Body of pancreas (tissue), 4 donors: ENCODE measurements at places on chromosomes 11 and 22.

DNA sequence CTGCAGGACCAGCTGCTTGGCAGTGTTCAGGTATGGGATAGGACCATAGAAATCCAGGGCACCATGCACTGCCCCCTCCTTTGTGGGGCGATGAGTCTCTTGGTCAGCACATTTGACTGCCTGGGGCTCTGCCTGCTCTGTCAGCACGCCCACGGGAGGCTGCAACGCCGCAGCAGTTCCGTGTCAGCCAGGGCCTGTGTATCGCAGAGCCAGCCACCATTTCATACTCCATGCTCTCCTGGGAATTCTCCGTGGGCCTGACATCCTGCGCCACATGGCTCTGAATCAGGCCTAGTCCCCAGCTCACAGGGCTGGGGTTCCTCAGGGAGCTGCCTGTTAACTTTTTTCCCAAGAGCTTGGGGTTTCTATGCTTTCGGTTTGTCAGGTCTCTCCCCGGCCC is 16.9 kb upstream of the RELT start:
- peak; percentile 39 for DNase-seq

DNA sequence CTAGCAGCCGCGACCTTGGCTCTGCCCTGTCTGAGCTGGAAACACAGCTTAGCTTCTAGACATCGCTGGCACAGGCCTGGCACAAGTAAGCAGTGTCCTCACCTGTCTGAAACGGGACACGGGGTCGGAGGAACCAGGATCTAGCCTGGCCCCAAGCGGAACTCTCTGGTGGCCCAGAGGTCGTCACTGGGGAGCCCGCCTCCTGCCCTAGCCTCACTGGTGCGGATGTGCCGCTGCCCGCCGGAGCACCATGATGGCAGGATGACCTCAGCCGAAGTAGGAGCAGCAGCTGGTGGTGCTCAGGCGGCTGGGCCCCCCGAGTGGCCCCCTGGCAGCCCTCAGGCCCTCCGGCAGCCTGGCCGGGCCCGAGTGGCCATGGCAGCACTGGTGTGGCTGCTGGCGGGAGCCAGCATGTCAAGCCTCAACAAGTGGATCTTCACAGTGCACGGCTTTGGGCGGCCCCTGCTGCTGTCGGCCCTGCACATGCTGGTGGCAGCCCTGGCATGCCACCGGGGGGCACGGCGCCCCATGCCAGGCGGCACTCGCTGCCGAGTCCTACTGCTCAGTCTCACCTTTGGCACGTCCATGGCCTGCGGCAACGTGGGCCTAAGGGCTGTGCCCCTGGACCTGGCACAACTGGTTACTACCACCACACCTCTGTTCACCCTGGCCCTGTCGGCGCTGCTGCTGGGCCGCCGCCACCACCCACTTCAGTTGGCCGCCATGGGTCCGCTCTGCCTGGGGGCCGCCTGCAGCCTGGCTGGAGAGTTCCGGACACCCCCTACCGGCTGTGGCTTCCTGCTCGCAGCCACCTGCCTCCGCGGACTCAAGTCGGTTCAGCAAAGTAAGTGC is 871 bp downstream of the SLC35E4 start:
- peak; percentile 38 for DNase-seq

GRCh38 chr22:48644108-48644507 is 1183.6 kb downstream of the BRD1 start:
- no peak for DNase-seq

- peak; percentile 80 for DNase-seq
Observed at GRCh38 chr11:72012897-72013721, 14.4 kb downstream of the IL18BP start.

DNA sequence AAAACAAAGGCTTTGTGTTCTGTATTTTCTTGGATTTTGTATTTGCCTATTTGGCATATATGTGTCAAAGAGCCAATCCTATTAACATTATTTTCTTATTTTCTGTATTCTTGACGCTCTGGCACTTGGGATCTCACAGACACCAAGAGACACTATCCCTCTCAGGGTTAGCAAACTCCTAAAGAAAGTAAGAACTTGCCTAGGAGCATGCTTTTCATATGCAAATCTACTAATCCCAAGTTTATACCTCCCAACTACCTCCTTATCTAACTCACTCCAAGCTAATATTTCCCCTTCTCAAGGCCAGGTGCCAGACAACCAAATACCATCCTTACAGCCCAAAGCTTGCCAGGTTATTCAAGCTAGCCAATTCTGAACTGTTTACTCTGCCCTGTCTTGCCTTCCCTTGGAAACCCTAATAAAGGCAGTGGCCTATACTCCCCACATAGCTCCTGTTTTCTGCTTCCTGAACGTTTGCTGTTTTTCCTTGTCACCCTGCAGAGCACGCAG is 455.4 kb upstream of the ANO3 start:
- no peak for DNase-seq

- no peak for DNase-seq
Observed at GRCh38 chr11:2144544-2145248, 5.5 kb upstream of the IGF2 start.

- no peak for DNase-seq
Observed at GRCh38 chr11:116501728-116502127, 271.1 kb downstream of the BUD13 start.

- no peak for DNase-seq
Observed at GRCh38 chr11:124421043-124421442, 3.6 kb downstream of the OR8B4 start.

DNA sequence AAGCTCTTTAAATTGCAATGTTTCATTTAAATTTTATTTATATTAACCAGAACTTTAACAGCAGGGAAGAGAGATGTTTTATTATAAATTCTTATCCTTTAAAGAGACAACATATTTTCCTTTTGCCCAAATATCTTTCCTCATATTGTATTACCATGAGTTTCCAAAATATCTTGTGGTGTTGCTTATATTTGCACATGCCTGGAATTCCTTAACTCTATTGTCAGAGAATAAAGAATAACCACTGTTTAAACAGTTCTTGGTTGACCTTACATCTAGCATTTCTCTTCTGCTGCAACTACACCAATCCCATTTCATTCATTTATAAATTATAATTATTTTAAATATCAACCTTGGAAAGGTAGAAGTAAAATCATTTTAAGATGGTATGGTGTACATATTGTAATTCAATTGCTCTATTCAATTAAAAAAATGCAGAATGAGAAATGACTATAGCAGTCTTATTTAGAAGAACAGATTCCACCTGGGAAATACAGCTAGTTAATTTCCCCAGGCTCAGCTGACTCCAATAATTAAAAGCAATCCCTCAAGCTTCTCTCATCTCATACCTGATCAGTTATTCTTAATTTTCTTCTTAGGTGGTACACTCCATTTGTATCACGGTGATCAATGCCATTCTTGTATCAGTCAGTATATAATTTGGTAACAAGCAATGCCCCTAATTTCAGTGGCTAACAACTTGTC is 923.3 kb downstream of the KCNA4 start:
- no peak for DNase-seq

- no peak for DNase-seq
Observed at GRCh38 chr11:65886826-65887722, 1.2 kb downstream of the FIBP start.

DNA sequence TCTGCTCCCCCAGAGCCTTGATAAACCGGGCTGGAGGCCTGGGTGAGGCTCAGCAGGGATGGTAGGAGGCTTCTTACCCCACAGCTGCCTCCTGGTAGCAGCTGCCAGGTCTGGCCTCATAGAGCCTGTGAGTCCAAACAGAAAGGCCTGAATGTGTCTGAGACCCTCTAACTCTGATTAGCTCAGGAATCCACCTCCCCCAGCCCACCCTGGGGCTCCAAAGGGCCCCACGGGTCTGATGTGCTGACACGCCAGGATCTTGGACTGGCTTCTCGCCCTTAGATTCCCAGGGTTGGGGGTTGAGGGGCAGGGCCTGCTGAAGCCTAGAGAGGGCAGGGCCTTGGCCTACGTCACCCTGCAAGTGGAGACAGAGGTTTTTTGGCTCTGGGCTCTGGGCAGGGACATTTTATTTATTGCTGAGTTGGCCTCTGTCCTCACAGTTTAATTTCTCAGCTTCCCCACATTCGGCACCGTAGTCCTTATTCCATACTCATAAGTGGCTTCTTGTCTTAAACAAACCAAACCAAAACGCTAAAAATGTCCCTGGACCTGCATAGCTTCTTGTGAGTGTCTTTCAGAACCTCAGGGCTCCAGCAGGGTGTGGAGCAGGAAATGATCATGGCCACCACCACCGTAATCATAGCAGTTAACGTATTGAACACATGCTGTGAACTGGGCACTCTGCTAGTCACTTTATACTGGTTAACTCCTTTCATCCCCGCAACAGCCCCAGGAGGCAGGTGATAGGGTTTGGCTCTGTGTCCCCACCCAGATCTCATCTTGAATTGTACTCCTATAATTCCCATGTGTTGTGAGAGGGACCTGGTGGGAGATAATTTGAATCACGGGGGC is 25.1 kb downstream of the KIAA1671 start:
- peak; percentile 45 for DNase-seq

DNA sequence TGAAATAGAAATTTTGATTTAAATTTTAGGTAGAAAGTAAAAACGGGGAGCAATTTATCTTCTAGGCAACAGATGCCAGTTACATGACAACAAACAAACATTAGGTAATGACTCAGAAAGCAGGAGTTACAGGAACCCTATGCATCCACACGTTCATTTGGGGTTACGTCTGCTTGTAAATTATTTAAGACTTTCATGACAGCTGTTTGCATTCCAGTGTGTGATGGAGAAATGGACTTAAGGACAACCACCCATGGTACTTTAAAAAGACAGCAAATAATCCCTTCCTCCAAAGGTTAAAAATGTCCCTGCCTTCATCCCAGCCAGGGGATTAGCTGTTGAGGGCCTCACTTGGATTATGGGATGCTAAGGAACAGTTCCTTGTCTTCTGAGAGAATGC is 11.8 kb downstream of the E2F8 start:
- DNase-seq = no peak
